Activated T-helper 2 cell treated with anti-CD3 and anti-CD28 coated beads, Interferon-gamma antibody, Interleukin-2, Interleukin-4, amounts not matched to agents 10 μg/mL and 5 μg/mL and 100 μg/mL, durations not matched to agents 14 hours and 24 hours and 36 hours (primary cell): ENCODE measurements at places on chromosomes 5 and 9.

- DNase-seq, result no peak
Observed at GRCh38 chr9:78692871-78693270, 395.9 kb downstream of the PSAT1 start.

DNA sequence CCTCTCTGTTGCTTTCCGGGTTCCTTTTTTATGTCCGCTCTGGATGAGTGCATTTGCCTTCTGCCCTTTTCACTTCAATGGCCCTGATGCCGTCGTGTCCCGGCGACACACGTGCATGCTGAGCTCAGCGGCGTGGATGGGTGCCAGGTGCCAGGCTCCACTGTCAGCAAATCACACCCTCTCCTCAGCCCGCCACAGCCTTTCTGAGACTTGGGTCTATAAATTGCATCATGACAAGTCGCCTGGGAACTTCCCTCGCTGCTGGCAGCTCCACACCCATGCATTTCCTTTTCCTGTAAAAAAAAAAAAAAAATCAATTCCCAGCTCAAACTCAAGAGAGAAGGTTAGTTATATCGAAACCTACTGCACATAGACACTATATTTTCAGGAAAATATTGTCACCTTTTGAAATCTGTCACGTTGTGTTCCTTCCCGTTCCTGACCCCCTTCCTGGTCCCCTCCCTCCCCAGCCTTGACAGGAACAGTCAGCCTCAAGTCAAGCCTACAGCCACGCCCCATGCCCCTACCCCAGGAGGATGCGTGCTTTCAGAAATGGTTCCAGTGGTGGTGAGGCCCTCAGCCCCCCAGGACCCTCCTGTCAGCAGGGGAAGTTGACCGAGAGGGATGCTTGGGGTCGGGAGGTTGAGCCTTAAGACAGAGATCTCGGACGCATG lies 110.3 kb upstream of the PTCH1 start:
- no peak for DNase-seq

DNA sequence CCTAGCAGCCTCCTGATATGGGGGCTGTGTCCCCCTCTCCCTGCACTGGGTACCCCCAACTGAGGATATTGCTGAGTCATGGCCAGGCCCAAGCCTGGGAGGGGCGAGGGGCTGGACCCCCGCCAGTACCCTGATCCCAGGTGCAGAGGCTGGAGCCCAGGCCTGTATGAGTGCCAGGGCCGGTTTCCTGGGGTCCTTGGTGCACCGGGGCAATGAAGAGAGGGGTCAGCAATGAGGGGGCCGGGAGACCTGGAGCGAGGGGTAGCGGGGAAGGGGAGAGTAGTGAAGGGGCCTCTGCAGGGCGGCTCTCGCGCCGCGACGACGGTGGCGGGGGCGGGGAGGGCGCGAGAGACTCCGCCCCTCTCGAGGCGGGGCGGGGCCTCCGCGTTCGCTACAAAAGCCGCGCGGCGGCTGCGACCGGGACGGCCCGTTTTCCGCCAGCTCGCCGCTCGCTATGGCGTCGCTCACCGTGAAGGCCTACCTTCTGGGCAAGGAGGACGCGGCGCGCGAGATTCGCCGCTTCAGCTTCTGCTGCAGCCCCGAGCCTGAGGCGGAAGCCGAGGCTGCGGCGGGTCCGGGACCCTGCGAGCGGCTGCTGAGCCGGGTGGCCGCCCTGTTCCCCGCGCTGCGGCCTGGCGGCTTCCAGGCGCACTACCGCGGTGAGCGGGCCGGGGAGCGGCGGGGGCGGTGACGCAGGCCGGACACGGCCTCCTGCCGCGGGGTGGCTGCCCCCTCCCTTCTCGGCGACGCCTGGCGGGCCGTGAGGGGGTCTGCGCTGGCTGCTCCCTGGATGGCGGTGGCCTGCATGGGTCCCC lies at the start of gene SQSTM1:
Gene SQSTM1 (plus strand): TSS at position 423 of the 815 bp plus-strand sequence. CDS start 32 bp downstream, at position 455.
- DNase-seq, result peak; percentile 78

DNA sequence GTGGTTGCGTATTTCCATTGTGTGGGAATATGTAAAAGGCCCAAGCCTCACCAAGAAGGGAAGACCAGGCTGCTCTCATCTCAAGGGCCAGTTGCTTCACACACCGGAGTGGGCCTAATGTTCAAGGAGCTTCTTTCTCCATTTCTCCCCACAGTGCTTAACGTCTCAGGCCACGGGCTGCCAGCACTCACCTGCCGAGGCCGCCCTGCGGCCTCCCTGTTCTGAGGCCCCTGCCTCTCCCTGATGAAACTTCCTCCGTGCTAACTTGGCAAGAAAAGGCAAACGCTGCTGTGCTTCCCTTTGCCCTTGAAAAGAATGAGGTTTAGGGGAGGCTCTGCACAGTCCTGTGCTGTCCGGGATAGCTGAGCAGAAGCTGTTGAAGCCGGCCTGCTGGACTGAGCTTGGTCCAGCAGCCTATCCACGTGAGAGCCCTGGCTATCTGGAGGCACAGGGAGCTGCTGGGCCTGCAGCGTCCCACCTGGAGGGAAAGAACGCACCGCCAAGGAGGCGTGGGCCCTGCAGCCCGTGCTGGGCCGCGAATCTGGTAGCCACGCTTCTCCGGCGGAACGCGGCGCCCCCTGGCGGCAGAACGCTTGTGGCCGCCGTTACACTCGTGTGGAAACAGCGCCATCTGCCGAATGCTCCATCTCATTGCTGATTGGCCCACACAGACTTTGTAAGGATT lies 73.5 kb upstream of the PRSS3 start:
- DNase-seq, result peak; percentile 80

GRCh38 chr9:19440823-19441580 lies 32.2 kb downstream of the ACER2 start:
- DNase-seq, result no peak

DNA sequence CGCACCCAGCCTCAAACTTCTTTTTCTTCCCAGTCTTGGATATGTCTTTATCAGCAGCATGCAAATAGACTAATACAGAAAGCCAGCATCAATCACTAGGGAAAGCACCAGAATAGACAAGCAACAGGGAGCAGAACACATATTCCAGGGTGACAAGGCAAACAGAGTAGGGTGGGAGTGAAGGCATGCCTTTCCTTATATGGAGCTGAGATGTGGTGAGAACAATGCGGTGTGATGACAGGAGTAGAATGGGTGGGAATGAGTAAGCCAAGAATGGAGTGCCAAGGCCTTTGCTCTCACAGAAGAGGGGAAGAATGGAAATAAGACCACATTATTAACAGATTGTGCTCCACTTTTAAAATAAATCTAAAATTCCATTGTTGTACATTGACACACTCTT lies 115.6 kb downstream of the CETN3 start:
- no peak for DNase-seq

GRCh38 chr9:80500300-80500699 lies 928.5 kb downstream of the TLE4 start:
- DNase-seq, result no peak

- DNase-seq, result peak; percentile 22
Observed at GRCh38 chr9:134325813-134326723, at the start of gene RXRA. Gene RXRA (plus strand): TSS chr9:134326455. CDS start chr9:134326632, 177 bp downstream.

DNA sequence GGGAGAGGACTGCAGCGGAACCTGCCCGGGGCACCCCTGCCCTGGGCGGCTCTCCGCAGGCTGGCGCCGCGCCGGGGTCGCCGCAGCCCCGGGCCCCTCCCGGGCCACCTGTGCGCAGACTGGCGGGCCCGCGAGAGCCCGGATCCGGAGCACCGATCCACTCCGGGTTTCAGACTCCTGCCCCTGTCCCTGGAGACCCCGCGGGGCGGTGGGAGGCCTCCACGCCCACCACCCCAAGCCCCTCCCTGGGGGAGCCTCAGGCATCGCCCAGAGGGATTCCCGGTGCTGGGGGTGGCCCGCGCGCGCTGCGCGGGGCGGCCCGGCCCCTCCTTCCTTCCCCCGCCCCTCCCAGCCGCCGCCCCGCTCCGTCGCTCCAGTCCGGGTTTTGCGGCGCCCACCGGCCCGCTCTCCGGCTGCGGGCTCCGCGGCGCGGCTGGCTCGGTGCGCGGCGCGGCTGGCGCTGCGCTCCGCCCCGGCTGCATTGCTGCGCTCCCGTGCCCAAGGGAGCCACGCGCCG lies at the start of gene UNC5A:
Gene UNC5A (plus strand): TSS at position 479 of the 517 bp plus-strand sequence. CDS start 192 bp downstream, outside the sequence.
- DNase-seq, result peak; percentile 43

DNA sequence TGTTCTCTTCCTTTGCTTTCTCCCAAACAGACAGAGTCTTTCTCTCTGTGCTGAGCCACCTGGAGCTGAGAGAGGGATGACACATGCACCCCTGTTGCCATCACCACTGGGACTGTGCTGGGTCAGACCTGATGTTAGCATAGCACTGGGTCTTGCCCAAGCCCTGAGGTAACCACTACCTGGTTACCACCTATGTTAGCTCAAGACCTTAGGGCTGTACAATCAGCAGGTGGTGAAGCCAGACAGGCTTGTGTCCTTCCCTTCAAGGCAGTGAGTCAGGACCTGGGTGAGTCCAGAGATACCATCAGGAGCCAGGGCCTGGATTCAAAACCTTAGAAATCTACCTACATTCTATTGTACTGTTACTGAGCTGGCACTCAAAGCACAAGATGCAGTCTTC lies 32.1 kb downstream of the FST start:
- no peak for DNase-seq

GRCh38 chr5:39943811-39944210 lies 519.0 kb upstream of the DAB2 start:
- no peak for DNase-seq

DNA sequence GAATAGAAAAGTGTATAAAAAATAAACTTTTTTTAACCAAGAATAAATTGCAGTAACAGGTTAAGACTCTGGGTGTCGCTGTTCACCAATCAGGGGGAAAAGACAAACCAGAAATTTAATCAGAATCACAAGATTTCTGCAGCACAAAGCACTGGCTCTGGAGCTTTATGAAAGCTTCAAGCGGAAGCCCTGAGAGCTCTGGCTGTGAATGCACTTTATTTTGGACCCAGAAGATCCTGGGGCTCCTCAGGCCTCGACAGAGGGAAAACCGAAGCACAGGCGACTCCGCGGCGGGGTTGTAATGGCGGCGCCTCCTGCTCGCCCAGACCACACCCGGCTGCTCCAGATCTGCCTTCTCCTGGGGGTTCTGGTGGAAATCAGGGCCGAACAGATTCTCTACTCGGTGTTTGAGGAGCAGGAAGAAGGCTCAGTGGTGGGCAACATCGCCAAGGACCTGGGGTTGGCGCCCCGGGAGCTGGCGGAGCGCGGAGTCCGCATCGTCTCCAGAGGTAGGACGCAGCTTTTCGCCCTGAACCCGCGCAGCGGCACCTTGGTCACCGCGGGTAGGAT lies at the start of gene PCDHGA4:
Gene PCDHGA4 (plus strand): TSS at position 122 of the 570 bp plus-strand sequence. CDS start 87 bp downstream, at position 209.
- no peak for DNase-seq

GRCh38 chr9:97695995-97696802 lies 941 bp downstream of the XPA start:
- DNase-seq, result no peak

DNA sequence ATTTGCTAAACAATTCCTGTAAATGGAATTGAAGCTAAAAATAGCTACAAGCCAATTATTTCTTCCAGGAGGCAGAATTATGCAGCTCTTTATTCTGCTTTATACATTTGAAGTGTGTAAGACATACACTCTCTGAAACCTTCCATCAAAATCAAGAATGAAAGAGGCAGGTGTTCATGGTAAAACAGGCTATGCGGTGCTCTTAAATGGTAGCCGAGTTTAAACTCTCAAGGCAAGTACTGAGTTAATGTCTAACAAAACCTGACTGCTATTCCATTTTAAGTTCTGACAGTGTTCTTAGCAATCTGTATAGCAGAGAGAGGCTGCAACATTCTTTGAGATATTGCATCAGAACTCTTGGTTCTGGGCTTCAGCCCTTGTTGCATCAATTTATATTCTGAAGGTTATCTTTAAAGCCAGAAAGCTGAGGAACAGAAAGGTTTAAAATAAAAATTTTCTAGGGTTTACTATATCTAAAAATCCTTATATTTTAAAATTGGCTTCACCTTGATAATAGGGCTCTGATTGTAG lies 248.3 kb upstream of the CCNG1 start:
- no peak for DNase-seq

DNA sequence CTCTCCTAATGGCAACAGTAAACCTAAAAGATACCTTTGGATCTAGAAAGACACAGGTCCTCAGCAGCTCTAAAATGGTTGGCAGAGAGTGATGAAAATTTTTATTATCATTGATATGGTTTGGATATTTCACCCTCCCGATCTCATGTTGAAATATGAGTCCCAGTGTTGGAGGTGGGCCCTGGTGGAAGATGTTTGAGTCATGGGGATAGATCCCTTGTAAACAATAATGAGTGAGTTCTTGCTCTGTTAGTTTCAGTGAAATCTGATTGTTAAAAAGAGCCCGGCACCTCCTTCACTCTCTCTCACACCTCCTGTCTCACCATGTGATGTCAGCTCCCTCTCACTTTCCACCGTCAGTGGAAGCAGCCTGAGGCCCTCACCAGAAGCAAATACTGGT lies 117.7 kb downstream of the FRMD3 start:
- no peak for DNase-seq

DNA sequence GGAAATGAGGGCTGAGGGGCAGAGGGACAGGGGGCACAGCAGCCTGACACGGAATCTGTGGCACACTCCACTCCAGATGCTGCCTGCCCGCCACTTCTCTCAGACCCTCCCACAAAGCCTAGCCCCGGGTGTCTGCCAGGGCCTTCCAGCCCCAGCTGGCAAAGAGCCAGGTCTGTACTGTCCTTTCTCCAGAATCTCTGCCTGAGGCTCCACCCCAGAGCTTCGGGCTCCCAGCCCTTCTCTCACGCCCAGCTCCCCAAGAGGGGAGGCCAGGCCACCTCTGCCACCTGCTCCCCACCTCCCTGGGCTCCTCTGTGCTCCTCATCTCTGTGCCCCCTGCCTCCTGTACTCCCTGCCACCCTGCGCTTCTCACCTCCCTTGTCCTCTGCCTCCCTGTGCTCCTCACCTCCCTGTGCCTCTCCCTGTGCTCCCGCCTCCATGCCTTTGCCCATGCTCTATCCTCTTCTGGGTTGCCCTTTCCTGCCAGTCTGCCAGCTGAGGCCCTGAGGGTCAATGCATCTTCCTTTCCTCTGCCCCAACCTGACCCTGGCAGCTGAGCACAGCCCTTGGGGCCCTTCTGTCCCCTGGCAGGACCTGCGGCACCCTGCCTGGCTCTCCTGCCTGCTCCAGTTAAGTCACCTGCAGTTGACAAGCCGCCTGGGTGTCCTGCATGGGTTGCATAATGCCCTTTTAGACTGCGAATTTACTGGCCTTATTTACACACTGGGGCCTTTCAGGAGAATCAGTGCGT lies 36.4 kb downstream of the RASGEF1C start:
- DNase-seq, result no peak

- DNase-seq, result no peak
Observed at GRCh38 chr9:22425551-22425950, 21.1 kb upstream of the DMRTA1 start.

DNA sequence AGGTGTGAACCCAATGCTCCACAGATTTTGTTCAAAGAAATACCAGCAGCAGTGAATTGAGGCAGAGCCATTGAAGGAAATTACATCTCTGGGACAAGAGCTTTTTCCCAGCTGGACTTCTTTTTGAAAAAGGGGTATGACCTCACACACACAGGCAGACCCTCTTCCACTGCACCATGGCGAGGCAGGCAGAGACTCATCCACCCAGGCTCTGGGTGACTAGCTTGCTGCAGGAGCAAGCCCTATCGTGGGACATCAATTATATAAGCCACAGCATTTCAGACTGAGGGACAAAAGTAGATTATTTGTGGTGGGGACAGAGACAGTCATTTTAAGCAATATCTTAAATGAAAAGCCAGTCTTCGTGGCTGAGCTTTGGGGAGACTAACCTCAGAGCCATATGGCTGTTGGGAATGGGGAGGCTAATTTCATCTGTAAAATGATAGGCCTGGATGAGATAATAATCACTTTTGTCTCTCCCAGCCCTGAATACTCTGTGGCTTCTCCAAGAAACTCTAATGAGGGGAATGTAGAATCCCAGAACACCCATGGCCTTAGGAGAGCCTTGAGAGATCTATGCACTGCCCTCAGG lies 113.1 kb upstream of the TNC start:
- no peak for DNase-seq

GRCh38 chr9:110777876-110778215 lies 109.3 kb downstream of the MUSK start:
- DNase-seq, result no peak
